ENCODE measurements at places on chromosomes 5 and 9.

DNA sequence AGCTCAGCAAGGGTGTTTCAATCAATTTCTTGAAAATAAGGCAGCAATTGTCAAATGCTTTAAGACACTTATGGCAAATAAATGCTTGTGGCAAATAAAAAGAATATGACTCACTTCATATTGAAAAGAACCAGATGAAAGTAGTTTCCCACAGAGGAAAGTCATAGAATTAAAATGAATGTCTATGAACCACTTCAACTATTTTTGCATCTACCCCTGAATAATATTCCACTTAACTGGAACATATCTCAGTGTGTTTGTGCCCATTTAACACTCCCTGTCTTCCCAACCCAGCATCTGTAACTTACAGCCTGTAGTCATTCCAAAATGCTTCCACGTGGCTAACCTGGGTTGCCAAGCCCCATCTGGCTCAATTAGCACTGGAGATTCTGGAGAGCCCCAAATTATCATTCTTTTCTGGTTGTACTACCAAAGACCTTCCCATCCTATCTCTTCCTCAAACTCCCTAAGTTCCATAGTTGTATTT is 84.7 kb downstream of the FEM1C start:
- DNase-seq = no peak

GRCh38 chr9:106829666-106830408 is 33.1 kb upstream of the ZNF462 start:
- DNase-seq = no peak

DNA sequence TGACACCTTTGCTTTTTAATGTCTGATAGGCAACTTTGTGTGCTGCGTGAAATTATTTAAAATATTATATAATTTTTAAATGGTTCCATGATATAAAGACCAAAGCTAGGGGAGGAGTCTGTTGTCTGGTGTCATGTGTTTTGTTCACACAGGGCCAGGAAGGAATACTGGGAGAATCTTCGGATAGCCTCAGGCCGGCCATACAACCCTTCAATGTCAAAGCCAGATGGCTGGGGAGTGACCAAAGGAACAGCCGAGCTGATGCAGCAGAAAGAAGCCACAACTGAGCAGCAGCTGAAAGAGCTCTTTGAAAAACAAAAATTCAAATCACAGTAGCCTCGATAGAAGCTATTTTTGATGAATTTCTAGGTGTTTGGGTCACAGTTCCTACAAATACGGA is 19.2 kb downstream of the BHMT start:
- no peak for DNase-seq

DNA sequence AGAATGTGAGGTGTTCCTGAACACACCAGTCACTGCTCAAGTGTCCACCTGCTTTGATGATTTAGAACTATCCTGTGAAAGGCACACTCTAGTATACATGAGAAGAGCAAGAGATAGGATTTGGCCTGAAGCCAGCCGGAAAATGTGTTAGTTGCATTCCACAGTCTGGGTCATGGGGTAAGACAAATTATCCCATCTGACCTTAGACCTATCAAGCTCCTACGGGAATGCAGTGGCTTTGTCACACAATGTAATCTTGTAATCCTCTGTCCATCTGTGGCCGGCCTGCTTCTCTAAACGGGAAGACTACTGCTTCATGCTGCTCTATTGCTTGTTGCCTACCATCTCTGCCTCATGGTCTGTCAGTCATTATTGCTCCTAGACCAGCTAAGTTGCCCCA is 92.4 kb upstream of the PRRC1 start:
- DNase-seq = no peak

DNA sequence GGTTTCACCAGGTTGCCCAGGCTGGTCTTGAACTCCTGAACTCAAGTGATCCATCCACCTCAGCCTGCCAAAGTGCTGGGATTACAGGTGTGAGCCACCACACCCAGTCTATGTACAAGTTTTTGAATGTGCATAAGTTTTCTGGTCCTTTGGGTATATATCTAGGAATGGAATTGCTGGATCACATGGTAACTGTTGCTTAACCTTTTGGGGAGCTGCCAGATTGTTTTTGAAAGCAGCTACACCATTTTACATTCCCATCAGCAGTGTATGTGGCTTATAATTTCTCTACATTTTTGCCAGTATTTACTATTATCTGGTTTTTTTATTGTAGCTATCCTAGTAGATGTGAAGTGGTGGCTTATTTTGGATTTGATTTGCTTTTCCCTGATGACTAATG is 8.9 kb upstream of the LNPEP start:
- no peak for DNase-seq

DNA sequence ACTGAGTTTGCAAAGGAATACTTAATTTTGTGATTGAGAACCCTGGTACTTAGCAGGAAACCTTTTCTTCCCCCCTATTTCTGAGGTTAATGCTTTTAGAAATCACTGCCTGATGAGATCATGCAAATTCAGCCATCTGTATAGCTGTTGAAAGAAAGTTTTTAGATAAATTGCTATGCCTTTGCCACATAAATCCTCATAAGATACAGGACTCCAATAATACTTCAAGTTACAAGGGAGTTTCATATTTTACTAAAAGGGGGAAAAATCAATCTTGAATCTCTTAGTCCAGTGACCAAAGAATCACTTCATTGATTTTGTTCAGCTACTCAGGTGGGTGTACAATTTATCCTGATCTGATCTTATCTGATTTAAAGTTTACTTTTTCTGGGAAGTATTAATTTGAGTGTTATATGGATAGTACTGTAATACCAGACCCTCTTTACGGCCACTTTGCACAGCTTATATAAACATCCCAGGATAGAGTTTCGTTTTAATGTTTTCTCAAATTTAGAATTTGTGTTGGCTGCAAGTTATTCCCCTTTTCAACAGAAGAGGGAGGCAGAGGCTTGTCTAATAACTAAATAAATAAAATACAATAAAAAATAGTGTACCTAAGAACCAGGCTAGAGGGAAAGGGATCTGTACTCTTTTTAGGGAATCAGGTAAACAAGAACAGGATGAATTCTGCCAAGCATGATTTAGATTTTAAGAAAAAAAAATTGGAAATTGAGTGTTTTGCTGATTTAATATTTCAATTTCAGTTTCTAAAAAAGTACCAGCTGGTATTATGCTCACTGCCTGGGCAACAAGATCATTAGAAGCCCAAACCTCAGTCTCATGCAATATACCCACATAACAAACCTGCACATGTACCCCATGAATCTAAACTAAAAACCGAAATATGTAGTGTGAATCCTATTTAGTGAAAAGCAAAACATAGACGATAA is 69.1 kb downstream of the PSAT1 start:
- DNase-seq = no peak

- peak; percentile 67 for DNase-seq
Observed at GRCh38 chr5:87020099-87020934, 247.4 kb upstream of the RASA1 start.

- no peak for DNase-seq
Observed at GRCh38 chr5:150106674-150107426, 20.5 kb upstream of the CSF1R start.

DNA sequence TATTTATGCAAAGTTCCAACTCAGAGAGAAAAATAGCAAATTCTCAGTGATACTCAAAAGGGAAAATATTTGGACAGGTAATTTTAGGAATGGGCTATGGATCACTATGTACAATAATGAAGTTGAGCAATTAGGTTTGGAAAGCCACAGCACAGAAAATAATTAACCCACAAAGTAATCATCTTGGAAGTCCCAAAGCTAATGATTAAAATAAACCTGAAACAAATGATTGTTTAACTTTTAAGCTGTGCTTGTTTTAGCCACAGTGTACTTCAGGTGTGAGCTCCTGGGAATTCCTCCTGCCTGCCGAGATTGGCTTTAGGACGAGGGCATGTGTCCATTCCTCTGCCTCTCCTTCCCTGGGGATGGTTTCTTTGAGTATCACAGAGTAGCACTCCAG is 403.9 kb downstream of the ZSWIM6 start:
- DNase-seq = no peak

GRCh38 chr5:1467341-1468246 is 22.4 kb upstream of the SLC6A3 start:
- DNase-seq = no peak

- peak; percentile 66 for DNase-seq
Observed at GRCh38 chr9:115164511-115164974, 46.6 kb upstream of the TNC start.

GRCh38 chr5:161925960-161926359 is 78.0 kb downstream of the GABRA1 start:
- DNase-seq = no peak

GRCh38 chr9:82781921-82782392 is 281.0 kb downstream of the RASEF start:
- DNase-seq = no peak

GRCh38 chr5:178123094-178123965 is 7.5 kb upstream of the RMND5B start:
- DNase-seq = peak; percentile 55

GRCh38 chr5:81187885-81188284 is 45.2 kb upstream of the CKMT2 start:
- DNase-seq = no peak

- no peak for DNase-seq
Observed at GRCh38 chr5:13746026-13746425, 198.5 kb downstream of the DNAH5 start.

DNA sequence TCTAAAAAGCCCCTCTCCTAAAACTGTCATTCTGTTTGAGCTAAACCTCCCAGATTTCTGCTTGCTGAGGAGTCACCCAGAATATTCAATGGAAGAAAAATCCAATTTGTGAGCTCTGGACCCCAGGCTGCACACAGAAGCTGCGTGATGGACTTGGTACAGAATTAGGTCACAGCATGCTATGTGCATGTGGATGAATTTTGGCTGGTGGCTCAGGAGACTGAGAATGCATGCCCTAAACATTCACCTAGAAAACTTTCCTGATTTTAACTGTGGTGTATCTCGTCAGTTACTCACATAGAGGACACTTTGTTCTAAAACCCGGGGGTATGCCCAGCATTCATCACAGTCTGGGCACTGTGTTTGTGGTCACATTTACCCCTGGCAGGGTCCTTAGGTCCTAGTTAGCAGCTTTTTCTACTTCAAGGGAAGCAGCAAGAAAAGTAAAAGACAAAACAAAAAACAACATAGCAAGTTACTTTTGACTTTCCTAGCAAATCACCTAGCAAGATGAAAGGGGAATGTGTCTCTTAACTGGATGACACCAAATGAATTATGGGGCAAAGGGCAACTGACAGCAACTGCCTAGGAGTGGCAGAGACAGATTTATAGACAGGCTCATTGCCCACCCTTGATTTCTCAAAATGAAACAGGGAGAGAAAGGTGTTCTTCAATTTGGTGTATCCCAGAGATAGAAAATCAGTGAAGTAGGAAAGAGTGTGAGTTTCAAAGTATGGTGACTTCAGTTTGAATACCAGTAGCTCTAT is 8.3 kb upstream of the SHROOM1 start:
- DNase-seq = no peak

DNA sequence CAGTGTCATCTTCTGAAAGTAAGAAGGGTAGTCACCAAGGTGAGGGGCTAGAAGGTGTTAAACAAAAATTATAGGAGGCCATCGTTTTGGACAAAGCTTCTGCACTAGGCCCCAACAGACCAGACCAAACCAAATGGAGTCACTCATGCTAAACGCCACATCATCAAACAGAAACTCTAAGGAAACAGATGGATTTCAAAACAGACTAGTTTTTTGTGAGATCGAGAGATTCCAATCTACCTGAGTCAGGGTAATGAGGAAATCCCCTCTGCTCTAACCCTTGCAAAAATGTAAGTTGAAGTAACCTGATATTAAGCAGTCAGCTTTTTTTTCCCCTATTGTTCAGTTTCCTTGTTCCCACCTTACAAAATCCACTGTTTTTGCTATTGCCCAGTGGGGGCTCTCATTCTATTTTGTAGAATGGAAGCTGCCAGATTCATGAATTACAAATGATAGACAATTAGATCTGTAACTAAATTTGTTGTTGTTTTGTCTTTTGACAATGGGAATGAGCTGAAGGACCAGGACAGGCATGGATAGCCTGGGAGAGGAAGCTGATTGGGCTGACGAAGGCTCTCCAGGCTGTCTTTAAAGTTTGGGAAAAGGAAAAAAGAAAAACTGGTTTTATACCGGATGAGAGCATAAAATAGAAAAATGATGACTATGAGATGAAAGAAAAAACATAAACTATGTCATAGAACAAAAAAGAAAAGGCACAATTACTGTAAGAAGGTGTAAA is 94.7 kb upstream of the ADAMTSL1 start:
- DNase-seq = peak; percentile 13

- no peak for DNase-seq
Observed at GRCh38 chr5:10343486-10343885, 10.0 kb upstream of the MARCHF6 start.

- DNase-seq = no peak
Observed at GRCh38 chr5:54835647-54836046, 149.7 kb downstream of the ESM1 start.

DNA sequence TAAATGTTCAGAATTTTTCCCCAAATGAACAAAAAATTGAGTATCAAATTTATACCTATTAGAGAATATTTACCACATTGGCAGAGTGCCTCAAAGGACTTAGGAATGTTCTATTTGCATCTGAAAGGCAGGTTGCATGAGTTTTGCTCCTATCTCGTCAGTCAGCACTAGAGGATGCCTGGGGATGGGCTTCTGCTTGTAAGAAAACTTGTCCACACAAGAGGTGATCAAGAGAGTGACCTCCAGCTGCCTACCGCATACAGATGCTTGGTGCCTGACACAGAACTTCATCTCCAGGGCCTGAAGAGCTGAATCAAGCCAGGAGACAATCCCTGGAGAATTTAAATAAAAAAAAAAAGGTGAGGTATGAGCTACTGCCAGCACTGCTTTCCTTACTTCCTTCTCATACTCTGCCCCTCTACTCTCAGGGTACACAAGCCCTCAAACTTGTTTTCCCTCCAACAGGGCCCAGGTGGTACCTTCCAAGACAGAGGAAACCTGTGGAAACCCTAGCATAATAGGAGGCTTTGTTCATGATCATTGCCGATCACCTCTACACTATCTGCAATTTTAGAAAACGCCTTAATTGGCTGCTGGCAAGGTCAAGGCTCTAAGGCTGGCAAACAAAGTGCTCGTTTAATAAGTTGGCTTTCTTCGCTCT is 166.6 kb downstream of the ELAVL2 start:
- DNase-seq = no peak

DNA sequence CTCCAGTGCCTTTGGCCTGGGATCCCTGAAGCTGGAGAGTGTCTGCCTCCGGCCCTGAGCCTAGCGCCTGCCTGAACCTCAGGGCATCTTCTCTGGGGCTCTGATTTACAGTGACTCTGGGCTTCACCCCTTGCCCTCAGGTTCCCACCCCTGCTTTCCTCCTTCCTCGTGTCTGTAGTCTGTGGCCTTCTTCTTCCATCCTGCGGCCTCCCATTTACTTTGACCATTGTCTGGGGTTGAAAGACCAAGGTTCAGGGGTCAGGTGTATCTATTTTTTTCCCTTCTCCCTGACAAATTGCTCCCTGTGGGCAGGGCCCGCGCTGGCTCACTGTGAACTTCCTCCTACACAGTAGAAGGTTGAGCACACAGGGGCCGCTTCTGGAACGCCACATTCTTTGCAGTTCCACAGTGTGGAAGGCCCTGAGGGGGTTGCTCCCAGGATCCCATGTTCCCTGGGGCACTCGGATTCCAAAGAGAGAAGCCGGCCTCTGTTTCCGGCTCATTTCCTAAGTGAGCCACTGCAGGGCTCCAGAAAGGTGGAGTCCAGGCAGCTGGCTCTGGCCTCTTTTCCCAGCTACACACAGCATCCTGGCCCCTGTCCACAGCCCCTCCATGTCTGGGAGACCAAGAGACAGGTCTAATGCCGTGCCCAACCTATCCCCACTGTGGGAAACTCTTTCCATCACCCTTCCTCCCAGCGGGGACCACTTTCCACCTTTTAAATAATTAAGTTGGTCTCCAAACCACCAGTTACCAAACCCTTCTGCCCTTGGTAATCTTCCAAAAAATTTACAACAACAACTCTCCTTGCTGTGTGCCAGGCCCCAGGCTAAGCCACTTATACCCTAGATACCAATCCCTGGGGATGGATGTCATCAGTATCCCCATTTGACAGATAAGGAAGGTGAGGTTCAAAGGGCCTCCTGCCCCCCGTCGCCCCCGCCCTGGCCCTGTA is 140.3 kb upstream of the IER5L start:
- no peak for DNase-seq

Measured in Calu3 (cell line).